ENCODE measurements at places on chromosomes 3 and 15.

DNA sequence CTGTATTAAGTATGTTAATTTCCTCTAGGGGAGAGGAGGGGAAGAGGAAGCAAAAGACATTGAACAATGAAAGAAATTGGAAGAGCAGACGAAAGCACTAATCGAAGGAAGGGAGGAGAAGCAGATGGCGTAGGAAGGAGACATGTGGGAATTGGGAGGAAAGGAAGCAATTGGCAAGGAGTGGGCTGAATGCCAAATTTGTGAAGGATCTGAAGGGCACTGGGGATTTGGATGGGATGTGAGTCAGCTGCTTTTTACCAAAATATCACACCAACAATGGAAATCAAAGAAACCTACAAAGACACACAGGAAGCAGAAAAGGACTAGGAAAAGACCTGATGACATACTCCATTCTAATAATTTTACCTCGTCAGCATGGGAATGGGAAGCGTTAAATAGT lies 1029.8 kb downstream of the ROBO1 start:
- DNase-seq = no peak

DNA sequence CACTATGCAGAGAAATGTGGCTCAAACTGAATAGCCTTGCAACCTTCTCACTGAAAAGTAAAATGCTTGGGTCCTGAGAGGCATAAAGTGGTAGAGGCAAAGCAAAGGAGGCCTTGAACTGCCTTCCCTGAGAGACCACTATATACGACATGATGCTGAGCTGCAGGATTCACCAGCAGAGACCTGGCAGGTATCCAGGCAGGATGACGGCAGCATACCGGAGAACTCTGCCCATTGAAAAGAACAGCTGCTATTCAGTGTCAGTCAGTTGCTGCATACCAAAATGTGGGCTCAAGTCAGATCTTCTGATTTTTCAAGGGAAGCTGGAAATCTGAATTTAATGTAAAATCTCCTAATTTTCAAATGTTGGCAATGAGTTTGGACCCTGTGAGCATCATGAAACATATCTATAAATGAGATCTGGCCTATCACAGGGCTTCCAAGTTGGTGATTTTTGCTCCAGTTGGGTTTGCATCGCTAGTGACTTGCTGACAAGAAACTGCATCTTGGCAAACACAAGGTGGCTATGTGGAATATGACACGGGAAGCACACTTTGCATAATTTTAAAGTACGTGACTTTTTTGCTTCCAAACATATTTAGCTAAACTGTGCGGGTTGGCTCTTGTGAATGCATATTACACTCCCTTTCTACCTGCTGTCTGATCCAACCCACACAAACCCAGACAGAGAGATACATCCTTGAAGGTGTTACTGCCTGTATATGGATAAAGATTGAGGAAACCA lies 529.0 kb downstream of the AGBL1 start:
- DNase-seq = no peak

DNA sequence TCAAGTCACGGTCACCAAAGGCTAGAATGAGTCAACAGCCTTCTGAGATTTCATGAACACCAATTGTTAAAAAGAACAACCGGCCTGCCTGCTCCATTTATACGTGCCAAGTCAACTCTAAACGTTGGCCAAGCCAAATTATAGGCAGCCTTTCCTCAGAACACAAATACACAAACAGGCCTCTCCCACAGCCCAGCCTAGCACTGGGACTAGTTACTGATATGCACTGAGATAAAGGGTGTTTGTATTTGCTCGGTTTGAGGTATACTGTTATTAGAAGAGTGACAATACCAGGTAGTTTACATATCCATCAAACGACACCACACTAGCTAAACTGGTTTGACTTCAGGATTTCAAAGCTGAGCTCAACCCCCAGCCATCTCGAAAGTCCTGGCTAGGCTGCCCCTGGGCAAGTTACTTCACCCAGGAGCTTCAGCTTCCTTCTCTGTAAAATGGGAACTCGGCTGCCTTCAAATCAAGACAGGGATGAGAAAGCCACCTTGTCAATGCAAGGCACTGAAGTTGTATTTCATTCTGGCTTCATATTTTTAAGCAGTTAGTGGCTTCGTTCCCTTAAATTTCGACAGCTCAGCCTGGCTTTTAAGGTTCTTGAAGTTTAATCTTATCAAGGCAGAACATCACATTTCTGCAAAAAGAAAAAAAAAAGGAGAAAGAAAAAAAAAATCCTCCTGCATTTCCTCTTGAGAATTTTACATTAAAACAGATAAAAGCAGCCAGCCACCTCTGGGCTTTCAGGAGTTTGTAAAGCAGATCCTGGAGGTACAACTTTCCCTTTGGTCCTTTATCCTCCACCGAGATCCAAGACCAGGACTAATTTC lies 4.0 kb downstream of the TLE3 start:
- no peak for DNase-seq

- DNase-seq = no peak
Measured at GRCh38 chr3:110126065-110126464, 788.7 kb upstream of the DPPA4 start.

GRCh38 chr15:77418391-77418965 lies 1.4 kb downstream of the PEAK1 start:
- DNase-seq = no peak

- no peak for DNase-seq
Measured at GRCh38 chr3:141498598-141499223, 11.9 kb downstream of the RASA2 start.

- DNase-seq = no peak
Measured at GRCh38 chr3:4703054-4703480, 209.9 kb downstream of the ITPR1 start.

GRCh38 chr15:94258246-94258645 lies 26.9 kb downstream of the MCTP2 start:
- no peak for DNase-seq

- no peak for DNase-seq
Measured at GRCh38 chr3:131217296-131217741, 164.3 kb upstream of the NUDT16 start.

- DNase-seq = no peak
Measured at GRCh38 chr3:24457719-24458118, 36.9 kb downstream of the THRB start.

- DNase-seq = no peak
Measured at GRCh38 chr15:63509955-63510940, 5.9 kb downstream of the USP3 start.

- DNase-seq = no peak
Measured at GRCh38 chr3:4462369-4463040, 4.6 kb downstream of the SUMF1 start.

- no peak for DNase-seq
Measured at GRCh38 chr3:59749291-59749690, 699.5 kb upstream of the CFAP20DC start.

DNA sequence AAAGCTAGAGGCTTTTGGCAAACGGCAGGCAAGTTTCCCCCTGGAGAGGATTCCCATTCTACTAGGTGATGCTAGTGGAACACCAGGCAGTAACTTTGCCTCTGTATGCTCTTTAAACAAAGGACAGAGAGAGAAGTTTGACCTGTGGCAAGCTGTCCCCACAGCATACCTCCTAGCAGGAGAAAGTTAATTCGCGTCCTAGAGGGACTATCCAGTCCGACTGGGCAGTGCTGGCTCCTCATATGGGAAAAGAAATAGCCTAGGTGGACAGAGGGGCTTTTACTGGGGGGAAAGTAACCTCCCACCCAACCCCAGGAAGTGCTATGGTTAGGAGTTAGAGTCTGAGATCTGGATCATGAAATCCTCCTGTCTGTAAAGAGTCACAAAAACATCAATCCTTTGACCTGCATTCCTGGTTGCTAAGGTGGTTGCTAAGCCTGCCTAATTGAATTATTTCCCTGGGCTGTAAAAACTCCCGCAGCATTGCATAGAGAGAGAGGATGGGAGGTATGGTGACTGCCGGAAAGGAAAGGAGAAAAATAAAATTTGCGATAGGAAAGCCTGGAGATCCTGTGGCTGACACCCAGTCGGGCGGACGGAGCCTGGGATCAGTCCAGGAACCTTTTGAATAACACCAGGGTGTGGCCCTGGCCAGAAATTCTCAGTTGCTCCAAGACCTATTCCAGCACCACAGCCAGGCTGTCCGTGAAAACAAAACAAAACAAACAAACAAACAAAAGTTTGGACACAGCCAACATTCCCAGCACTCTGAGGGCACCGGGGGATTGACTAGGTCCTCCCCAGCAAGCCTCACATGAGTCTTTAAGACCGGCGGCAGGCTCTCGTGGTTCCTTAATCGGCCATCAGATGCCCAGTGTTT lies 67.7 kb upstream of the ATP11B start:
- DNase-seq = no peak

- DNase-seq = no peak
Measured at GRCh38 chr15:58465866-58466517, 34.2 kb downstream of the LIPC start.

DNA sequence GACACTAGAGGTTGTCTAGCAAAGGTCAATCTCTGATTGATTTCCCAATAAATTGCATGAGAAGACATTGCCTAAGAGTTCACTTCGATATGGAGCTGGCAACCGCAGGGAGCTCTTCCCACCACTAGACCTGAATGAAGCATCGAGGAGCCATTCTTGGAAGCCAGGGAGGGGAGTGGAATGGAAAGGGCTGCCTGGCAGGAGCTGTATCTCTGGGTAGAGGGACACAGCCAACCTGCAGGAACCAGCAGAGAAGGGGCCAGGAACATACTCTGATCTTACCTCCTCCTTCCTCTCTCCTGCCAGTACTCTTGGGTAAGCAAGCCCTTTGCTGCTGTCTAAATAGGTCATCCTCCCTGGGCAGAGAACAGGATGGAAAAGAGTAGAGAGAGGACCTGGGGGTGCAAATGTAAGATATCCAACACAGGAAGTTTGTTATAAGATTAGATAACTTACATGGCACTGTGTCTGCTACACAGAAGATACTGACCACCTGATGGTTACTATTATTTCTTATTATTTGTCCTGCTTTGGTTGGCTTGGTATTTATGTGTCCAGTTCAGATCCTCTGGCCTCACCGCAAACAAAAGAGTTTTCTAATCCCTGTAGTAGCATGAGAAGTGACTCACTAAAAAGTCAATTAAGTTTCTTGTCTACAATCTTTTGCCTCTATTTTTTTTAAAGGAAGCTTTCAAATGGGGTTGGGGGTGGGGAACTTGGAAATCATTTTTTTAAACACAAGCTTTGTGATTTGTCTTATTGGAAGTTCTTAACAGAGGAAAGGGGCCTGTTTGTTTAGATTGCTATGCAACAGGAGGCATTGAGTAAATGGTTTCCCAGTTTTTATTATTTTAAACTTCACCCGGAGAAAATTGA lies 156.7 kb upstream of the TSC22D2 start:
- DNase-seq = no peak

GRCh38 chr3:43331381-43331780 lies 45.0 kb downstream of the SNRK start:
- no peak for DNase-seq

DNA sequence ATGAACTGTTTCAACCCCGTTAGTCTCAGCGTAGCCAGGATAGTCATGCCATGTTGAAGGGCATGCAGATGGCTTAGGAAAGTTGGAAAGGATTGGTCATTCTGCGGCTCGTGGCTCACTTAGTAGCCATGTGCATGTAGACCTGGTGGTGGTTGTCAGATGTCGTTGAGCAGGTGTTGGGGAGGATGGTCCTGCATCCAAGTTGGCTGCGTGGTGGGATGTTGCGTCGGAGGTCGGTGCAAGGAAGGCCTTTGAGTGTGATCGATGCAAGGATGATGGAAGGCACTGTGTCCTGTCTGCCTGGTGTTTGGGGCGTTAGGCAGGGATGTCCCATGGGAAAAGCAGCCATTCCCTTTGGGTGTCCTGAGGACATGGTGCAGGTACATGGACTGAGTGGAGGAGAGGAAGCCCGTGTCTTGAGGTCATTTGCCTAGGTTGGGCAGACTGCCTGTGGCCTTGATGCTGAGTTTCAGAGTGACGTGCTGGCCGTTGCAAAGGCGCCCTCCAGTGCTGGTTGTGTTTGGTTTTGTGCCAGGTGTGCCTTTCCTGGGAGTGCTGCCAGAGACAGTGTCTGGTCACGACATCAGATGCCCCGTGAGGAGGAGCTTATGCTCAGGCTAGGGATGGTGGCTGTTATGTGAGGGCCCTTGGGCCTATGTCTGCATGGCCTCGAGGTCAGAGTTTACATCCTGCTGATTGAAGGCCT lies 103.4 kb downstream of the SNRPN start:
- no peak for DNase-seq

- DNase-seq = no peak
Measured at GRCh38 chr3:150169330-150169940, 198.7 kb upstream of the PFN2 start.

GRCh38 chr3:65483480-65483879 lies 555.2 kb downstream of the MAGI1 start:
- DNase-seq = peak; percentile 85

GRCh38 chr3:46970391-46971091 lies 6.0 kb downstream of the CCDC12 start:
- peak; percentile 80 for DNase-seq

GRCh38 chr15:32736701-32737061 lies 18.9 kb downstream of the GREM1 start:
- DNase-seq = no peak

DNA sequence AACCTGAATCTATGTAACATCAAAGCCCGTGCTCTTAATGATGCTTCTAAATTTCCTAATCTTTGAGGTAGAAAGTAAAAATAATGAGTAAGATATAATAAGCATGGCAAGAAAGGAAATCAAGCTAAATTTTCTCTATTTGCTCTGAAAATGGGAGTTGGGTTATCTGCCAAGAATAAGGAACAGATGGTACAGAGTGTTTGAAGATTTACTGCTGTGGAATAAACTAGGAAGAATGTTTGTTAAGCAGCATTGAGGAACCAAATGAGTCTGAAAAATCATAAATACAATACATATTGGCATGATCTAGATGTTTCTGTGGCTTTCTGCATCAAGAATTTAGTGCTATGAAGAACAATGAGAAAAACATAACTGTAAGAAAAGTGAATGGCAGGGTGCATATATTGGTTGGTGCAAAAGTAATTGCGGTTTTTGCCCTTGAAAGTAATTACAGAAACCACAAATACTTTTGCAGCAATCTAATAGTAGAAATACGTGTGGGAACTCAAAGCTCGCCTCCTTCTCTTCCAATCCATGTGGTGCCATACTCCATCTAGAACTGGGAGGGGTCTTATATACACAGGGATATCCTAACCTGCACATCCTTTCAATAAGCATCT lies 87.6 kb downstream of the SUCNR1 start:
- no peak for DNase-seq

DNA sequence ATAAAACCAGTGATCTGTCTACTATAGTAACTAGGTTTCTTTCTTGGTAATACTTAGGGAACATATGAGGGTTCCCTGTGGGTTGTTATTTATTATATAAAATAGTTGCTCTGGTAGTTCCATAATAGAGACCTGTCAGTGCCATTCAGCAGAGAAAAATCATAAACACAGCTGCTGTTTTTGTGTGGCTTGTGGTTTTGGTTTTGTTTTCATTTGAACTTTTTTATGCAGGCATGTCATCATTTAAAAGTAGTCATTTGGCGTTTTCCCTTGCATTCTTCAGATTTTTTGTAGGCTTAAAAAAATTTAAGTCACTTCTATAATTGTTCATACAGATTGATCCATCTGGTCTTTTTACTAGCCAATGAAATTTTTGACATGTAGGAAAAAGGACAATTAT lies 47.9 kb downstream of the PIK3CA start:
- no peak for DNase-seq

Measured in C1 segment of cervical spinal cord (tissue), 14 donors.